ENCODE measurements at places on chromosomes 3 and 15. TPM values are rescaled to one million over a fixed set of nuclear protein-coding genes. Genes with fewer than 3 reads are reported as not detected.

- DNase-seq, result no peak
Observed at GRCh38 chr15:70584441-70584837, 178.9 kb downstream of the UACA start.

GRCh38 chr3:166685246-166685645 lies 694.9 kb downstream of the ZBBX start:
- no peak for DNase-seq

- no peak for DNase-seq
Observed at GRCh38 chr15:39786447-39787056, 3.9 kb upstream of the FSIP1 start.

Gene ARPP21
- not detected for total RNA-seq

Gene PLIN1
- 1.1 TPM for total RNA-seq

DNA sequence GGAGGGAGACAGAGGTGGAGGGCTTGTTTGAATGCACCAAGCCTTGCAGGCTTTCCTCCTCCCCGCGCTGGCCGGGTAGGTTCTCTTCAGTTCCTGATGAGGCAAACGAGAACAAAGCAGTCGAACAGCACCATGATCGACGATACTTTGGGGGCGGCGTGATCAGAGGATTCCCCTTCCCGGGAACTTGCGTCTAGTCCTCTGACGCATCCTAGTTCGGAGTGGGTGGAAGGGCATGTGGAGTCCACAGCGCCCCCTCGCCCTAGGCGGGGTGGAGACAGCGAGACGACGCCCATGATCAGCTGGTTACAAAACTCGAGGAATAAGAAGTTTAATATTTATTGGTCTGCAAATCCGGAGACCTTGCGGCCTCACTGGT lies 452 bp upstream of the SV2B start:
- no peak for DNase-seq

DNA sequence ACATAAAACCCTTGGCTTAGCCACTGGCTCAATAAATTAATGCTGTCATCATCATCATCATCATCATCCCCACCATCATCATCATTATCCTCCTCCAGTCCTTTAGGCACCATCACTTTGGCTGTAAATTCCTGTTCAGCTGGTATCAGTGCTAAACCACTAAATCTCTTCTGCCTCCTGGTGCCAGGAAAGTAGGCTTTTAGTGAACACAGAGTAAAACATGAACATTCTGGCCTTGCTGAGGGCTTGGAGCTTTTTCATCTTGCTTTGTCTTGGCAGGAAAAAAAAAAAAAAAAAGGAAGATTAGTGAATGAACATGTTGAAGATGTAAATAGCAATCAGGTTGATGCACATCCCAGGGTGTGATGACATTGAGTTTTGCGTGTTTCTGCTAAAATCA lies 67.3 kb upstream of the EIF1B start:
- DNase-seq, result no peak

DNA sequence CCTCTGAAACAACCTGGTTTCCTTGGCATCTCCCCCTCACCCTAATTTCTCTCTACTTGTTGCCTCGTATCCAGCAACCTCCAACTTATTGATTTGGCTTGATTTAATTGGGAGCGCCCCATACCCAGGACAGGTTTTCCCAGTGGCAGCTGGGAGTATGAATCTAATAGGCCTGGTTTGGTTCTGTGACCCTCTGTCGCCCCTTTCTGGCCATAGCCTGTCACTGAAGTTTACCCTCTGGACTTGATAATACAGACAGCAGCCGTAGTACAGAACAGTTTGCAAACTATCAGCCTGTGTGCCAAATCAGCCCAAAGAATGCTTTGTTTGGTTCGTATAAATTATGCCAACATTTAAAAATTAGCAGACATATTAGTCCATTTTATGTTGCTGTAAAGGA lies 525.1 kb upstream of the GOLIM4 start:
- no peak for DNase-seq

GRCh38 chr3:38739396-38739689 lies 76.7 kb downstream of the SCN10A start:
- DNase-seq, result no peak

Gene SYNPR
- total RNA-seq, result not detected

Gene CLDN16
- 0.14 TPM for total RNA-seq

DNA sequence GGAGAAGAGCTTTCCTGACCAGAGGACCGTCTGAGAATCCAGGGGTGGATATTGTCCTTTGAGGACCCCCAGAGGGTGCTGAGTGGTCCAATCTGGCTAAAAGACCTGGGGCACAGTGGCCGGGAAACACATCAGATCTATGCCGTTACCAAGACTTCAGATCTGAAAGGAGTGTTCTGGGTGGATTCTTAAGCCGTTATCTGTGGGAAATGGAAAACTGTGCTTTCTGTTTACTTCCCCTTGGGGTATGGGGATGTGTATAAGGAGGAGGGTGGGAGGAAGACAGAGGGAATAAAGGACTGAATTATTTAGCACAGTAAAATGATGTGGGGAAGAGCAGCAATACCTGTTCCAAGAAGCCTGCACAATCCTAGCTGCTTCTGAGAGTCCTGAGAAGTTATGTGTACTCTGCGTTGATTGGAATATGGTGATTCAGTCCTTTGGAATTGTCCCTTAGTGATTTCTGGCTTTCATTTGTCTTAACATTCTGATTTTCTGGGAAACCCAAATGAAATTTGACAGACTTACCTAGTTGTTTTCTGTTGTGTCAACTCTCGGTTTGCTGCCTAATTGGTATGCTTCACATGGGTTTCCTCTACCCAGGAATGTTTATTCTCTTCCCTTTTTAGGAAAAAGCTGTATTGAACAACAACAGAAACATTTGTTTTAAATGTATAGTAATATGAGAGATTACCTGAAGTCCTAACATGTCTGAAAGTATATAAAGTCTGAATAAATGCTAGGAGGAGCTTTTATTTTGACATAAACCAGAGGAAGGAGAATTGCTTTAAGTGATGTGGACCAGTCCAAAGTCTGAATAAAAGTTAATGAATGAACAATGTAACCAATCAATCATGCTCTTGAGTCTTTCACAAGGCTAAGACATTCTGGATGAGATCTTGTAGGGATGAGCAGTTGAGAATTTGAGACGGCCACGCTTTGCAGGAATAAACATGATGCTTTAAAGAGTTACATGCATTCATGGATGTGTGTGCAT lies 427.1 kb upstream of the C2CD4B start:
- DNase-seq, result no peak

Gene LCTL
- total RNA-seq, result not detected

GRCh38 chr3:181454451-181455027 lies 257.2 kb upstream of the SOX2 start:
- DNase-seq, result no peak

GRCh38 chr15:66237513-66238235 lies 15.9 kb downstream of the MEGF11 start:
- DNase-seq, result no peak

Gene SKOR1
- total RNA-seq, result 0.52 TPM

DNA sequence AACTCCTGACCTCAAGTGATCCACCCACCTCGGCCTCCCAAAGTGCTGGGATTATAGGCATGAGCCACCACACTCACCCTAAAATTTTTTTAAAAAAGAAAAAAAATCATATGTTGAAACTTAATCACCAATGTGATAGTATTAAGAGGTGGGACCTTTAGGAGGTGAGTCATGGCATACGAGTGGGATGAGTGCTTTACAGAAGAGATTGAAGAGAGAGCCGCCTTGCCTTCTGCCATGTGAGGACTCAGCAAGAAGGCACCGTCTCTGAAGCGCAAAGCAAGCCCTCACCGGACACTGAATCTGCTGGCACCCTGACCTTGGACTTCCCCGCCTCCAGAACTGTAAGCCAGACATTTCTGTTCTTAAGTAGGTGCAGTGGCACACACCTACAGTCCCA lies 5.5 kb downstream of the ARPIN start:
- no peak for DNase-seq

DNA sequence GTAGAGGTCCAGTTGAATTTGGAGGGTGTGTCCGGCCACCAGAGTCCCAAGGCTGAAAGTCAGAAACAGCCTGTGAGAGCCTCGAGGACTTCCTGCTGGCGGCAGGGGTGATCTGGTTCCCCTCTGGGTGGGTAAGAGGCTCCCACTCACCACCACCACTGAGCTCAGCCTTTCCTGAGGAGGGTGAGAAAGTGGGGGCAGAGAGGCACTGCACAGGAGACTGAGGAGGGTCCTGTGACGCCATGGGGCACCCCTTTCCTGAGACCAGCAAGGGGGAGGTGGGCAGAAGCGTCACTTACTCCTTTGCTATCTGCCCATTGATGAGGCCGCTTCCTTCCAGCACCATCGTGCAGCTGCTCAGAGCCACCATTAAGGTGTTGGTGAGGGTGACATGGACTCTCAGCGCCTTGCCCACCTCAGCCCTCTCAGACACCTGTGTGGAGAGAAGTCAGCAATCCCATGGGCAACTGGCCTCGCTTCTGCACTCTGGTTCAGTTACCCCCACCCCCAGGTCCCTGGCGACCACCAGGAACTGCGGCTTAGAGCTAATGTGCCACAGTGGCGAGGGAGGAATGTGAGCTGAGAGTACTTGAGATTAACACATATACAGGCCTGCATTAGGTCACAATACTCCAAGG lies 10.0 kb upstream of the TGM5 start:
- DNase-seq, result no peak

DNA sequence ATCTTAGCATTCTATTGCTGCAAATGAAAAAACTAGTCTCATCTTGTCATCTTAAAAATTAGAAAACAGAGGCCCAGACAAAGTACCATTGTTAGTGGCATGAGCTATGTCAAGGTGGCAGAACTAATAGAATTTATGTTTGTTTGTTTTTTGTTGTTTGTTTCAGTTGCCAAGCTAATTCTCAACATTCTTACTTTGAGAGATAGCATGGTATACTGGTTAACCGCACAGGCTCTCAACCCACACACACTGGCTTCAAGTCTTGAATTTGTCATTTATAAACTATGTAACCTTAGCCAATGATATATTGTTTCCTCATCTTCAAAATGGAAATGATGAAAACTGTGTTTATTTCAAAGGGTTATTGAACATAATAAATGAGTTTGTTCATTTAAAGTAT lies 367.6 kb upstream of the PLSCR5 start:
- DNase-seq, result no peak

GRCh38 chr15:89848970-89849292 lies 34.3 kb upstream of the ANPEP start:
- DNase-seq, result no peak

Gene RTP3
- not detected for total RNA-seq

Gene ALDH1A2
- total RNA-seq, result 27.3 TPM

Gene PROK2
- total RNA-seq, result 4.1 TPM

- DNase-seq, result peak; percentile 35
Observed at GRCh38 chr15:58474741-58475323, 43.0 kb downstream of the LIPC start.

DNA sequence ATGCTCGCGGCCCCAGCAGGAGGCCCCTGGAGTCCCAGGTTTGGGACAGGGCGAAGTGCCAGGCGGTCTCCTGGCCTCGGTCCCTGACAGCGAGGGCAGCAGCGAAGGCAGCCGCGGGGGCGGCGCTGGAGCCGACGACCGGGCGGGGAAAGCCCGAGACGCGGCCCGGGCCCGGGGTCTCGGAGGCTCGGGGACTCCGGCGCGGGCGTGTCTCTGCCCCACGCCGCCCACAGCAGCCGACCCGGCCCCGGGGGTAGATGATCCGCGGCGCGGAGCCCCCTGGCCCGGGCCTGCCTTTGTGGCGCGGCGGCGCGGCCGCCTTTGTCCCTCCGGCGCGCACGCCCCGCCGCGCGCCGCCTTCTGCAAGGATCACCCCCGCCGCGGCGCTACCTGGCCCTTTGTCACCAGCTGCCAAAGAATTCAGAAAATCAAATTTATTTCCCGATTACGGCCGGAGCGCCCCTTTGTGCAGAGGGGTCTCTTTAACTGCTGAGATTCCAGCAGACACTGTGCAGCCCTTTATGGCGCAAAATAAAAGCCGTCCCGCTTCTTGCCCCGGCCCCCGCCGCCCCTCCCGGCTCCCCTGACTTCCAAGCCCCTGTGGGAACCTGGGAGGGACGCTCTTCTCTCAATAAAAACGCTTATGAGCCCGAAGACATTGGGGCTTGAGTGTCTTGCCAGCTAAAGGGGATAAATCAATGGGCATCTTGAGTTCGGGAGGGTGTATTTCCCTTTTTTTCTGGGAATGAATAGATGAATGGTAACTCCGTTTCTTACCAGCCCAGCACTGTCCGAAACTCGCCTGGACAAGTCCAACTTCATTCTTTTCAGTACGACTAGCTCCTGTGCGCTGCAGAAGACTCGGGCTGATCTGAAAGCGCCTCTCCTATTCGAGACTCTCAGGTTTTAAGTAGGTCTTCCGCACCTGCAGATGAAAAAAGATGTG lies 68.4 kb downstream of the HES1 start:
- peak; percentile 73 for DNase-seq

GRCh38 chr3:177026505-177027277 lies 170.6 kb downstream of the TBL1XR1 start:
- no peak for DNase-seq

Data from upper lobe of right lung (tissue), 1 donor.